GDM1 (cell line): ENCODE measurements at places on chromosomes 5 and 9.

GRCh38 chr5:97764700-97765099, 581.7 kb upstream of the RIOK2 start:
- no peak for DNase-seq

DNA sequence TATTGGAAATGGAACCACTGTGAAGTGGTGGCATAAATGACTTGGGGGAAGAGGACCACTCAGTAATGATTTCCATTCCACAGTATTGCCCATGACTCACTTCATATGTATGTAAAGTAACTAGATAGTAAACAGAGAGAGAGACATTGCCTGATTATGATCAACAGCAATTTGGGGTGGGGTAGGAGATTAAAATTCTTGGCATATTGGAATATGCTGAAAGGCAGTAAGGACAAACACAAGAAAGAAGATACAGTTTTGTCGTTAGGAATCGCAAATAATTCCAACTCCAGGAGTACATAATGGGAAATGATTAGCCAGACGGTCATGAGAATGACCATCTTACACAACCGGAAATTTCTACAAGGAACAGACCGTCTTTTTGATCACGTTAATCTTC, 1.5 kb upstream of the HMGCS1 start:
- no peak for DNase-seq

GRCh38 chr9:105299190-105299854, 54.9 kb downstream of the SLC44A1 start:
- peak; percentile 88 for DNase-seq

DNA sequence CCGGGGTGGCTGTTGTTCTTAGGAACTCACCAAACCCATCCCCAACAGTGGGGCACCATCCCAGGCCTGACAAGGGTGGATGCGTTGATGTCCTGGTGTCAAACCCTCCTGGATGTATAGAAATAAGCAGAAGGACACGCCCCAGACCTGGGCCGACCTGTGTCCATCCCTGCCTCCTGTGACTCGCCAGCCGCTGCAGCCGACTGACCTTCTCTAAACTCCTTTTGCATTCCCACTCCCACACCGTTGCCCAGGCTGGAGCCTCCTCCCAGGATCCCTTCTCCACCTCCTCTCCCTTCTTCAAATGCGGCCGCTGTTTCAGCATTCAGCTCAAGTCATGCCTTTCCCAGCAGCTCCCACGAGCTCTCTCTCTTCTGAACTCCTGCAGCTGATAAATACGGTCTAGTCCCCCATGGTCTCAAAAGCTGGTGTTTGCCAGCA, 213.2 kb upstream of the IER5L start:
- DNase-seq: no peak

DNA sequence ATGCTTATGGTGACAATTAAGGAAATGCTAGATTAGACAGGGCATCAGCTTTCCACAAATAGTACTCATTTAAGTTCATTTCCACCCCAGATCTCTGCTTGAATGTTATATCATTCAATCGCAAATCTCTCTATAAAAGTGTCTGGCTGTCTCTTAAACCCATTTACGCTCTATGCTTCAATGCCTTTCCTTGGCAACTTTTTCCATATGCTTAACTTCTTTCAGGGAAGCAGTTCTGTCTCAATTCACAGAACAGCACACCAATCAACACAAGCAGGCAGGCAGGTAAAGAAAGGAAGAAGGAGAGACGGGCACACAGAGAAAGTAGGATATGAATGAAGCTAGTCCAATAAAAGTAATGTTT, 243.1 kb downstream of the DENND1A start:
- no peak for DNase-seq

GRCh38 chr5:55232271-55232984, 980 bp downstream of the CCNO start:
- DNase-seq: no peak

- DNase-seq: no peak
These were observed 161.5 kb upstream of the NR4A3 start for GRCh38 chr9:99660191-99660636.

DNA sequence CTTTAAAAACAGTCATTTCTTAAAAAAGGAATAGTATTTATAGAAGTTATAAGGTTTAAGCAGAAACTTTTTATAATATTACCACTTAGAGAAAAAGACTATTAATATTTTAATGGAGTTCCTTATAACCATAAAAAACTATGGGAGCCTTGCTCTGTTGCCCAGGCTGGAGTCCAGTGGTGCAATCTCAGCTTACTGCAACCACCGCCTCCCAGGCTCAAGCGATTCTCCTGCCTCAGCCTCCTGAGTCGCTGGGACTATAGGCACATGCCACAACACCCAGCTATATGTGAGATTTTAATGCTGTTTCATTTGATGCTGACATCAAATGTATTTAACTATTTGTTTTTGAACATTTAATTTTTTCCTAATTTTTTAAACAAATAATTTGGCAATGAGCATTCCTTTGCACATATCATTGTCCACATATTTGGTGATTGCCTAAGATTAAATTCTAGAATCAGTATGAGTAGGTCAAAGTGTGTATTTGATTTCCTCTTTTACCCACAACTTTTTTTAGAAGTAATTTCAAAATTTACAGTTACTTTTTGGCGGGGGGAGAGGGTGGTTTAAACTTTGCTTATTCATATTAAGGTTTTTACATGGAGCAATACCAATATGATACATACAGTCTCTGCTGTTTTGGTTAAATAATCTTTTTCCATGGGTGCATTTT, 235.5 kb downstream of the ARHGEF28 start:
- DNase-seq: no peak

GRCh38 chr5:148364343-148364742, 19.4 kb upstream of the FBXO38 start:
- DNase-seq: no peak

DNA sequence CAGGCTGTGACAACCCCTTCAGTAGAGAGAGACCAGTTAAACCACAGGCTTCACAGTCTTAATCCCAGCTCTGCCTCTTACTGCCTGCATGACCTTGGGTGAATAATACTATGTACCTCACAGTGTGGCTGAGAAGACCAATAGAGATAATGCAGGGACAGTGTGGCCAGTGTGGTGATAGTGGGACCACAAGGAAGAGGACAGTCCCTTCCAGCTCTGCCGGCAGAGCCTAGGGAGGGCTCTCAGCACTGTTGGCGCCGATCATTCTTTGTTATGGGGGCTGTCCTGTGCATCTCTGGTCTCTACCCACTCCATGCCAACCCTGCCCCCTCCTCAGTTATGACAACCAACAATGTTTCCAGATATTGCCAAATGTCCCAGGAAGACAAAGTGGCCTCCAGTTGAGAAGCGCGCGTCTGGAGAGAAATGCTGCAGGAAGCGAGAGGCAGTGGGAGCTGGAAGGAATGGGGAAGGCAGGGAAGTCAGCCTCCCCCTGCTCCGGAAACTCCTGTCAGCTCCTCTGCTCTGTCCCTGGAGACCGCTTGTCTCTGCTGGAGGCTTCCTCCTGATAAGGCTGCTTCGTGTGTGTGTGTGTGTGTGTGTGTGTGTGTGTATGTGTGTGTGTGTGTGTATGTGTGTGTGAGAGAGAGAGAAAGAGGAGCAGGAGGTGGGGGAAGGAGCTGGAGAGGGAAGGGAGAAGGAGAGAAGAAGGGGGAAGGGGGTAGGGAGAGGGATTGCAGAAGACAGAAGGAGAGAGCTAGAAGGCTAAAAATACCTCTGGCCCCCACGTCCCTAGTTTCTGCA, 31.8 kb upstream of the FABP6 start:
- DNase-seq: no peak

DNA sequence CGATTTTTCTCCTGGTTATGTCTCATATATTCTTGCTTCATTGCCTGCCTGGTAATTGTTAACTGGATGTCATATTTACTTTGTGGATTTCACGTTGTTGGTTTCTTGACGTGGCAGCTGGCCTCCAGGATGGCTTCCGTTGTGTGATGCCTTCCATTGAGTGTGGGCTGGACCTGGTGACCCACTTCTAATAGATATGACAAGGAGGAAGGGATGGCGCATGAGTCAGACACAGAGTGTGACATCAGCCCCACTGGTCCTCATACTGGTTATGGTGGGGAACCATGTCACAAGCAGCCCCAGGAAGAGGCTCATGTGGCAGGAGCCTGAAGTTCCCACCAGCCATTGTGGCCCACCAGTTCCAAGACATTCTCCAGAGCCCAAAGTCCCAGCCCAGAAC, 6.4 kb upstream of the PAEP start:
- no peak for DNase-seq

DNA sequence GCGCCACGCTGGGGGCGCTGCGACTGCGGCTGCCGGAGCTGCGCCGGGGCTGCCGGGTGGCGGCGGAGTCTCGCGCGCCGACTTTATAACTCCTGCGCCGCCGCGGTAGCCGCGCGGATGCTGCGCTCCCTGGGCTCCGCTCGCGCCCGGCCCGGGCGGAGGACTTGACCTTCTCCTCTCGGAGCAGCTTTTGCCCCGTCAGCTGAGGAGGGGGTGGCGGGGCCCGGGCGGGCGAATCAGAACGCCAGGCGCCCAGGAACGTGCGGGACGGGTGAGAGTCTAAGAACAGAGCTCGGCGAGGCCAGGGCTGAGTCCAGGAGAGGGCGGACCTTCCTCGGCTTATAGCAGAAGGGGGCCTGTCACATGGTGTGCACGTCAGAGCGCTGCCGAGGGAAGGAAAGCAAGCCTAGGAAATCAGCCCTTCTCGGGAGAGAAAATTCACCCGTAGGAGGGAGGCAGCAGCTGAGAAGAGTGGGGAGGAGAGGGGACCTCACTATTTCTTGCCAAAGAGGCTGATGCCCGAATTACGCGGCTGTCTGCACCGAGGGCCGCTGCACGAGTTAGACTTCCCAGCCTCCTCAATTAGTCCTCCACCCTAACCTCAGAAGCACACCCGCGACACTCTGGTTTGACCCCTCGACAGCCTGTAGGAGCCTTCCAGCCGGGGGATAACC, at the start of gene FOXD1:
FOXD1 (minus strand) TSS at position 315 of the 674 bp plus-strand sequence. CDS start 415 bp downstream, outside the sequence.
- no peak for DNase-seq

DNA sequence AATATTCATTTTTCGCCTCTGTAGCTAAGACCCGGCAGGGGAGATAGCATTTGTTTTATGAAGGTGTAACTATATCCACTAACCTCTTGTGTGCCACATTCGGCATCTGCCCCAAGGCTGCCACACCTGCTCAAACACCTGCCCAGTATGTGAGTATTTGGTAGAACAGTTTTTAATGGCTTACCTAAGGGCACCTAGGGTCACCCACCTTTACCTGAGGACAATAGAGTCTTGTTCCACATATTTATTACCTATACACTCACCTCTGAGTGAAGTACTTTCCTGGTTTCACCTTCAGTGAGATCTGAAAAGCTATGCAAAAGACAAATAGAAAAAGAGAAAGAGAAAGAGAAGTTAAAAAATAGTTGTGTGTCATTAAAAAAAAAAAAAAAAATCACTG, 68.0 kb upstream of the PIP5K1B start:
- no peak for DNase-seq

- DNase-seq: no peak
These were observed 343.4 kb upstream of the IRX1 start for GRCh38 chr5:3252235-3252634.

DNA sequence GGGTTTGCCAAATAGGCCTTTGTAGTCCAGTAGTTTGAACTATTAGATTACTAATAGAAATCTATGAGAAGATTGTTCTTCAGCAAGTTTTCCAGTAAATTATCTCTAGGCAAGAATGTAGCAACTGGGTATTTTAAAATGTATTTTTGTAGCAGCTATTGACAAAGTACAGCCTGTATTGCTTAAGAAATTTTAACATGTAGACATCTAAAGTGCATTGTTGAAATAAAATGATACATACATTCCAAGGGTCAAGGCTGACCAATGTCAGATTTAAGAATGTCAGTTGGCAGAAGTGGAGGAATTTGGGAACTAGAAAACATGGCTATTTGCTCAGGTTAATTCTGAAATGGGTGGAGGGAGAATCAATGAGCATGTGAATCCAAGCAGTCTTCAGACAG, 57.5 kb upstream of the ZSWIM6 start:
- no peak for DNase-seq

DNA sequence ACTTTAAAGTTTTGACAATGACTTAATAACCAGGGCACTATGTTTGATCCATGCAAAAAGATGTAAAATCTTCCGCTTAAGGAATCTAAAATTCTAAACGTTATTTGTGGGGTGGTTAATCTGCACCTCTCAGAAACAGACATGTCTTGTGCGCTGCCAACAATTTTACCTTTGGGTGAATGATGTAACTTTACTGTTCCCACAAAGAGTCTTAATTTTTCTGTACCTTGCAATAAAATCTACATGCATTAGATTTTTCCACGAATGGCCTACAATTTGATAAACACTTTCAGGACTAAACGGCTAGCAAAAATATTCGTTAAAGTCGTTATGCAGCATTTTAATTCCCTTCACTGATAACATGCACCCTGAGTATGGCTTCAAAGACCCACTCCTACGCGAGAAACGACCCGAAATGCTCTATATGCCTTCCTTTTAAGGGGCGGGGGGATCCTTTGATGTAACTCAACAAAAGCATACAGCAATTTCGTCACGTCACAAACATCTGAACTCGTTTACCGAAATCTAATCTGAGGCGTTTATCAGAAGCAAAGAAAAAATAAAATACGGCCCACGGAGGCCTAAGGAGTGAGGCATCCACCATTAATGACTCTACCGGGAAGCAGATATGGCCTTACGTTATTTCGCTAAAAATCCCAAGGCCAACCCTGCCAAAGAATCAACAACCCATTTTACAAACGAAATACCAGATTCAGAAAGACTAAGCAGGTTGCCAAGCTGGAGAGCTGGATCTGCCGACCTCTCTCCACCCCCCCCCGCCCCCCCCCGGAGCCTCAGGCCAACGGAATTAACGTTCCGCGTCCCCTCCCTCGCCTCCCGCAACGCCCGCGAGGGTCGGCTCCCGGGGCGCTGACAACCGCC, 621 bp downstream of the AK6 start:
- no peak for DNase-seq

GRCh38 chr5:78577071-78577807, 71.3 kb downstream of the LHFPL2 start:
- no peak for DNase-seq

- no peak for DNase-seq
These were observed 124.7 kb upstream of the TBC1D2 start for GRCh38 chr9:98380065-98380681.

DNA sequence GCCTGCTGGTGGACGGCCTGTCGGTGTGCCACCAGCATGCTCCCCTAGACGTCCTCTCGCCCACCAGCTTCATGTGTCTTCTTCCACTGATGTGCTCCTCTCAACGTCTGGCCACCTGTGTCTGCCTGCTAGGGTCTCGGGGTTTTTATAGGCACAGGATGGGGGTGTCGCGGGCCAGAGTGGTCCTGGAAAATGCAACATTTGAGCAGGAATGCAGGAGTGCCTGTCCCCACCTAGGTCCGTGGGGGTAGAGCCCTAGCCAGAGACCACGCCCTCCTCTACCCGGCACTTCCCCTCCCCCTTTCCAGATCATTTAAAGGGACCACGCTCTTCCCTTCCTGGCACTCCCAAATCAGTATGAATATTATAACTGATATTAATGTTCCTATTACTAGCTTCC, 48.0 kb upstream of the OSMR start:
- DNase-seq: no peak
